ENCODE measurements at places on chromosomes 16 and 17.
A peak's percentile ranks its signal among the peaks of the same experiment; 100 is the strongest.

DNA sequence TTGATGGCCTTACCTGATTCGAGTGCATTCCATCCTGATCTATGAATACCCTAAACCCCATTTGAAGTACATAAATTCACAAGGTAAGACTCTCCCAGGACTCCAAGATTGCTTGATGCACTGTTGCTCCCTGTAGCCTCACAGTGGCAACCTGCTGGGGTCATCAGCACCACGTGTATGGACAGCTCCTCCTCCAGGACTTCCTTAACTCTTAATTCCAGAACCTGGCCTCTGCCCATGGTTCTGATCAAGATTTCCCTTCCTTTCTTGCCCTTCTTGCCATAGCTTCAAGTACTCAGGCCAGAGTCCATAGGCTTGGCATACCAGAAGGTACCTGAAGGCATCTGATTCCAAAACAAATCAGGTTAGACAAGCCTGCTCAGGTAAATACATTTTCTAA is 34.0 kb upstream of the NLK start:
- DNase-seq, result no peak

- DNase-seq, result no peak
Measured at GRCh38 chr17:41627316-41628072, 3.1 kb upstream of the KRT17 start.

GRCh38 chr17:73130977-73131376 is 33.8 kb upstream of the SSTR2 start:
- no peak for DNase-seq

DNA sequence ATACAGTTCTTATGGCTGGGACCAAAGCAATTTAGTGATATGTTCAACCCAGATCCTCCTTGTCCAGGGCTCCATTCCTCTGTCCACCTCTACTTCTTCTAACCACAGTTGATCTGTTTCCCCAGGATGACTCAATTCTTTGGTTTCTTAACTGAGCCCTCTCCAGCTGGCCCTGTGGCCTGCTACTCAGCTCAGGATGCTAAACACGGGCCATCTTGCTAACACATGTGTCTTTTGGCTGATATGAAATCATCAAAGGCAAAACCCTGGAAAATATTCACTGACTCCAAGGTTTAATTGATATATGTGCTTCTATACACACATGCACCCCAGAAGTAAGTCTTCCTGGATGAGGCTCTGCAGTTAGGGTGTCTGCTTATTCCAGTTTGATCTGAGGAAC is 43.8 kb downstream of the SHISA6 start:
- DNase-seq, result no peak

DNA sequence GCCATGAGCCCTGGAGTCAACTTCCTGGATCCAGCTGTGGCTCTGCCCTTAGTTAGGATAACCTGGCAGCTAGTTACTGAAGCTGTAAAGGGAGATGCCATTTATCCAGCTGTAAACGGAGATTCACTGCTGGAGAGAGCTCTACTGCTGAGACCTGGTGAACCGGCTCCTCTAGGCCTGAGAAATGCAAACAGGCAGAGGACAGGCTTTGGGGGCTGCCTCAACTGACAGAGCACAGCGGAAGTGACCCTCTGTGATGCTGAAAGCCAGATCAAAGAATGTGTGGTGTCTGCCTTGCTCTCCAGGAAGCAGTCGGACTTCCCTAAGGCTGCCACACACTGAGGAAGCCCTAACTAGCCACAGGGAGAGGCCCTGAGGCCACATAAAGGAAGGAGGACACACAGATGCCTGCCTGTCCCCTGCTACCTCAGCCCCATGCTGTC is 21.9 kb upstream of the GPRC5C start:
- no peak for DNase-seq

DNA sequence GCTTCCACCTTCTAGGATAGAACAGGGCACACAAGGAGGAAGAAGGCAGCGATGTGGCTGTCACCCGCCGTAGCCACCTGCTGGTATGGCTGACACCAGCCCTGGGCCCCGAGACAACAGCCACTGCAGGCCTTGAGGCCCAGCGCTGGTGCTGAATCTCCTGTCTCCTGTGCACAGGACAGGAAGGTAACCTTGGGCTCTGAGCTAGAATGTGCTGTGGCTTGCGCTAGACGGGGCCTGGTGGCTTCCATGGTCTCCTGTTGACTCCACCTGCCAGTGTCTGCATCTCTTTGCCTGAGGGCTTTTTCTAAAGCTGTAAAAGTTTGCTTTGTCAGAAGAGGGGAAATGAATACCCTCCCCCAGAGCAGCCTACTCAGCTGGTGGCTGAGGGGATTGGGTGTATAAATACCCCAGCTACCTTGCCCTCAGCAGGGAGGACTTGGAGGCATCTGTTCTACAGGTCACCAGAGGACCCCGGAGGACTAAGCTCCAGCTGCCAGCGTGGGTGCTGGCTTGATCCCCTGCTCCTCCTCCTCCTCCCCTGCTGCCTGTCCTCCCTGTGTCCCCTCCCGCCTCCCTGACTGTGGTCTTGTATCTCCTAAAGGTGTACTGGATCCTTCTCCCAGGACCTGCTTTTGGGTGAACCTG is 76.1 kb upstream of the SDK2 start:
- DNase-seq, result no peak

- DNase-seq, result peak; percentile 90
Measured at GRCh38 chr17:43900183-43900857, 7.0 kb downstream of the MPP2 start.

GRCh38 chr16:28537076-28537475 is 1.7 kb downstream of the NUPR1 start:
- DNase-seq, result no peak

DNA sequence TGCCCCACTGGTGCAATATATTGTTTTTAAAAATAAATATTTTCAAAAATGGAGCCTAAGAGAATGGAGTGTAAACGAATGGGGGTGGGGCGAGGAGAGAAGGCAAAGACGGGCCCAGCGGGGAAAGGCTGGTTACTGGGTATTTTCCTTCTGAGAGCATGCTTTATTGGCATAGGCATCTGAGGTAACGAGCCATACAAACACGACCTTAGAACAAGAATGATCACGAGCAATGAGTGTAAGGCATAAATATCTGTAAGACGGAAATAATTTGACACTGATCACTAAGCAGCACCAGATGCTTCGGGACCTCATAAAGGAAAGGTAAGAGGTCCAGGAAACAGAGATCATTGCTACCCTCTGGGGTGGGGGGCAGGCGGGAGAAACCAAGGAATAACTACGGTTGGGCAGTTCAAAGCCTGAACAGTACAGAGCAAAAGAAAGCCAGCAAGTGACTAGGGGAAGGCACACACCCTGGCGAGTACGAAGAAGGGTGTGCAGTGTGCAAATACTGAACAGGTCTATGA is 959 bp downstream of the SSH2 start:
- DNase-seq, result peak; percentile 43

- DNase-seq, result no peak
Measured at GRCh38 chr16:51637770-51638094, 486.7 kb upstream of the SALL1 start.

- no peak for DNase-seq
Measured at GRCh38 chr16:85157813-85158742, 45.8 kb upstream of the CIBAR2 start.

GRCh38 chr17:66953630-66954020 is 10.9 kb upstream of the CACNG4 start:
- peak; percentile 13 for DNase-seq

- DNase-seq, result no peak
Measured at GRCh38 chr16:69188236-69188549, 1.2 kb downstream of the SNTB2 start.

GRCh38 chr16:21652453-21652852 is at the start of gene IGSF6:
Gene IGSF6 (minus strand): TSS chr16:21652608. CDS start chr16:21652598, 10 bp downstream.
- DNase-seq, result no peak

GRCh38 chr17:80992077-80992947 is 671 bp downstream of the CHMP6 start:
- no peak for DNase-seq

- no peak for DNase-seq
Measured at GRCh38 chr17:38893113-38893512, 23.3 kb downstream of the LASP1 start.

DNA sequence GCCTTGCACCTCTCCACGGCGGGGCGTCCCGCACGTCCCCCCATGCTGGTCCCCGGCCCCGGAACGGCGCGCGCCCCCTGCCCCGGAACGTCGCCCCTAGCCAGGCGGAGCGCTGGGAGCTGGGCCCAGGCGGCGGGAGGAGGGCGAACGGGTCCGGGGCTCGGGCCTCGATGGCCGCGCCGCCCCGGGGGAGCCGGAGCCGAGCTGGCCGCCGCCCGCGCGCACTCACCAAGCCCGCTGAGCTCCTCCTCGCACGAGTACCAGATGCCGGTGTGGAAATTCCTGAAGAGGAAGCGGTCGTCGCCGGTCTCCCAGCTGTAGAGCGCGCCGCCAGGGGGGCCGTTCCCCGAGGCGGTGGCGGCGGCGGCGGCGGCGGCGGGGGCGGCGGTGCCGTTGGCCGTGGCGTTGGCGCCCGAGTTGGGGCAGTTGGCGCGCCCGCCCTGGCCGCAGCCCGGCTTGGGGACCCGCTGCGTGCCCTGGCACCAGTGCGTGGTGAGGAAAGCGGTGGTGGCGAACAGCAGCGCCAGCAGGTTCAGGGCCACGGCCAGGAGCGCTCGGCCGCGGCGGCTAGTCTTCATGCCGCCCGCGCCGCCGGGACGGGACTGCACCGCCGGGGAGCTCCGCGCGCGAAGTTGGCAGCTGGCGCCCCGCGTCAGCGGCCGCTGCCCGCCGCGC is 530 bp downstream of the GSG1L start:
- no peak for DNase-seq

DNA sequence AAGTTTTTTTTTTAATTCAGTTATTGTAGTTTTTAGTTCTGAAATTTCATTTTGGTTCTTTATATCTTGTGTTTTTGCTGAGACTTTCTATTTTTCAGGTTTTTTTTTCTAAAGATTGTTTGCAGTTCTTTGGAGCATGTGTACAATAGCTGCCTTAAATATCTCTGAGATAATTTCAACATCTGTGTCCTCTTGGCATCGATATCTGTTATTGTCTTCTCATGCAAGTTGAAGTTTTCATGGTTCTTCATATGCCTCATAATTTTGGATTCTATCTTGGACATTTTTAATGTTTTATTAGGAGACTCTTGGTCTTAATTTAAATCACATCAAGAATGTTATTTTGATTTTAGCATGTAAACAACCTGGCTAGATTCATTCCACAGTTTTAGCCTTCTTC is 22.8 kb downstream of the COX11 start:
- DNase-seq, result no peak

- no peak for DNase-seq
Measured at GRCh38 chr16:27436921-27437650, 35.1 kb downstream of the IL21R start.

- DNase-seq, result no peak
Measured at GRCh38 chr16:89502081-89502843, 5.9 kb upstream of the SPG7 start.

DNA sequence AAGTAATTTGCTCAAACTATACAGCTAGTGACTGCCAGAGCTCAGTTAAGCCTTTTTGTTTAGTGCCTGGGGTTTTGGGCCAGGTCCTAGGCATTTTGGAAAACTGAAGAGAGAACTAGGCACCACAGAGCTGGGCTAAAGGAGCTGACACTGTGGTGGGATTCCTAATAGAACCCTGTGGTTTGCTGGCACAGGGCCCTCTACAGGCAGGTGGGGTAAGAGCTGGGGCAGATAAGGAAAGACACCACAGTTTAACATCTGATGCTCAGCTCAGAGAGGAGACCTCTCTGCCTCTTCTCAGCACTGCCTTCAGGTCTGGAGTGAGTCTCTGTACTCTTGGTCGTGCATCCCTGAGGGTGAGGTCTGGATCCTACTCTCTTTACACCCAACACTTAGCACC is 121.2 kb downstream of the SNX11 start:
- DNase-seq, result no peak

GRCh38 chr17:19379361-19380065 is 1.2 kb downstream of the MAPK7 start:
- DNase-seq, result no peak

GRCh38 chr17:40451420-40451819 is 8.2 kb downstream of the IGFBP4 start:
- DNase-seq, result no peak

DNA sequence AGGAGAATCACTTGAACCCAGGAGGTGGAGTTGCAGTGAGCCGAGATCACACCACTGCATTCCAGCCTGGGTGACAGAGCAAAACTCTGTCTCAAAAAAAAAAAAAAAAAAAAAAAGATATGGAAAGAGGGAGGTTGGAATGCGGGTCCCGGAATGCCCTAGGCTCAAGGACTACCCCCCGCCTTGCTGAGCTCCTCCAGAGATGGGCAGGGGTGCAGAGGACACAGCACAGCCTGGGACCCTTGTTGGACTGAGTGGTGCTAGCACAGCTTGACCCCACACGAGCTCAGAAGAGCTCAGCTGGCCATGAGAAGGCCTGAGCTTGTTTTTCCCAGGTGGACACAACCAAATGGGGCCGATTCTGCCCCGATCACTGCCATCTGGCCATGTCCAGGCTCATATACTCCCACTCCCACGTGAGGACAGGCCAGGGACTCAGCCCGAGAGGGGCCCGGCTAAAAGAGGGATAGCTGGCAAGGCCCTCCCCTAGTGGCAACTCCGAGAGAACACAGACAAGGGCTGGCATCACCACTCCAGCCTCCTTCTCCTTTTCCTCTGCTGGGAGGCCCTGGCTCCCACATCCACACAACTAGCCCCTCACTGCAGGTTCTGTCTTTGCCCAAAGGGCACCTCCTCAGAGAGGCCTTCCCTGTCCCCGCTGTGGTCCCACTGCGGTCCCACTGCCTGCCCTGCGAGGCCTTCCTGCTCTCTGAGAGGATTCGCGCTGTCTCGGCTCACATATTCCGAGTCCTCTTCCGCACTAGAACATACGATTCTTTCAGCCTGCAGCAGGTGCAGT is 11.0 kb downstream of the SGCA start:
- no peak for DNase-seq

GRCh38 chr17:28492352-28493310 is 13.5 kb upstream of the FOXN1 start:
- no peak for DNase-seq

DNA sequence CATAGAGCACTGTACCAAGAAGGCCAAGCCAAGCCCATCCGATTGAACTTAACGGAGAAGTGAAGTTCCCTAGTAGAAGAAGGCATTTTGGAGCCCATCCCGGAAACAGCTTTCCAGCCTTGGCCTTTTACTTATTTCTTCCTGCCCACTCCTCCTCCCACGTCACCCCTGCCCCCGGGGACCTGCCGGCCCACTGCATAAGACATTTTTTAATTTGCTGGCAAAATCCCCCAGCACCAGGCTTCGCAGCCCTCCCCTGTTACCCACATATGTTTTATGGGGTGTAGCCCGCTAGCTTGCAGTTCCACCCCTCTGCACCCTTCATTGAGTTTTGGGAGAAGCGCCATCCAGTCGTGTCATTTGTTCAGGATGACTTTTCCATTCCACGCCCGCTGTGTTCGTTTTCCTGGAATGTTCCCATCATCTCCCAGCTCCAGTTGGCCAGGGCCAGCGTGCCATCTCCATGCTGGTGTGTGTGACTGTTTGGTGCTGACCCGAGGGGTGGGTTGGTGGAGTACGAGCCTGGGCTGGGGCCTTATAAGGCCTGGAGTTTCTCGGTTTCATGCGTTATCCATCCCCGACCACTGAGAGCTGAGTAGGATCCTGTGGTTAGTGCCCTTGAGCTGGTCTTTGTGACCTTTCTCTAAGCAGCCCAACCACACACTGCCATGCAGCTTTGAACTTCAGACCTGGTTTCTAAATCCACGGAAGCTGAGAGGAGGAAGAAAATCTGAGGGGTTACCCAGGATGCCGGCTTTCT is 20.0 kb upstream of the TBX2 start:
- no peak for DNase-seq

Measured in NCI-H2227 treated with DMSO at 0.1 percent for 48 hours (cell line).